ENCODE measurements at places on chromosomes 3 and 15.

DNA sequence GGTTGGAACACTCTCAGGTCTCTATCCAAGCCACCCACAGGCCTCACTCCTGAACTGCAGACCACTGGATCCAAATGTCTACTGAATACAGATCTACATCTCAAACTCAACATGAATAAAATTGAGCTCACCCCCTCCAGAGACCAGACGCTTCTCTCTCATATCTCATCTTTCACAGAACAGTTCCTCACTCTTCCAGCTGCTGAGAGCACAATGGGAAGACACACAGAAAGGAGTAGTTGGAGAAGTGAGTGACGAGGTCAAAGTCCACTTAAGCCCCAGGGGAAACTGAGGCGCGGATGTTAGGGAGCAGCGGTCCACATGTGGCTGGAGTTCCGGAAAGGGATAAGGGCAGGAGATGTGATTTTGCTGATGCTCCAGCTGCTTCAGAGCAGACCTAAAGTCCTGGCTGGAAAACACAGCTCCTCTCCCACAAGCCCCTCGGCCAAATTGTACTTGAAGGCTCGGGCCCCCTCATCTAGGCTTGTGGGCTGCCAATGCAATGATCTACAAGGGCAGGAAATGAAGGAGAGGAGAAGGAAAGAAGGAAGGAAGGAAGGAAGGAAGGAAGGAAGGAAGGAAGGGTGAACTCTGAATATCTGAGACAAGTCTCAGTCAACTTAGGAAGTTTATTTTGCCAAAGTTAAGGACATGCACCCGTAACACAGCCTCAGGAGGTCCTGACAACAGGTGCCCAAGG, 211.2 kb upstream of the TLE3 start:
- no peak for DNase-seq

DNA sequence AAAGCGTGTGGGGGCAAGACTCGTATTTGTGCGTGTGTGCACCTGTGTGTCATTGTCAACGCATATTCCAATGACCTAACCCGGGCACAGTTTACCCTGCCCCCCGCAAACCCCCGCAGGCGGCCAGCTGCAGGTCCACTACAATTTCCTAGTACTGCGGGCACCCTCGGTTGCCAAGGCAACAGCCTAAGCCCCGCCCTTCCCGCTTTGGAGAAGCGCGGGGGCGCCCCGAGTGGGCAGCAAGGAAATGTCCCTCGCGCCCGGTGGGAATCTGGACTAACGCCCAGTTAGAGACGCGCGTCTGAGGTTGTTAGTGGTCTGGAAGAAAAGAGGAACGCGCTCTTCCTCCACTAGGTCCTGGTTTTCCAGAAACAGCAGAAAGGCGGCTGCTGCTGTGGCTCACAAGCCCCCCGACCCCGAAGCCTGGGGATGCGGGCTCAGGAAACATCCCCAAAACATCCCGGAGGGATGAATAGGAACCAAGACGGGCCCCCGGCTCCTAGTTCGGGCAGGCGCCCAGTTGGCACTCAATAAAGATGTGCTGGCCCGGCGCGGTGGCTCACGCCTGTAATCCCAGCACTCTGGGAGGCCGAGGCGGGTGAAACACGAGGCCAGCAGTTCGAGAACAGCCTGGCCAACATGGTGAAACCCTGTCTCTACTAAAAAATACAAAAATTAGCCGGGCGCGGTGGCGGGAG, 1.1 kb downstream of the ABHD14A start:
- DNase-seq = peak; percentile 75

DNA sequence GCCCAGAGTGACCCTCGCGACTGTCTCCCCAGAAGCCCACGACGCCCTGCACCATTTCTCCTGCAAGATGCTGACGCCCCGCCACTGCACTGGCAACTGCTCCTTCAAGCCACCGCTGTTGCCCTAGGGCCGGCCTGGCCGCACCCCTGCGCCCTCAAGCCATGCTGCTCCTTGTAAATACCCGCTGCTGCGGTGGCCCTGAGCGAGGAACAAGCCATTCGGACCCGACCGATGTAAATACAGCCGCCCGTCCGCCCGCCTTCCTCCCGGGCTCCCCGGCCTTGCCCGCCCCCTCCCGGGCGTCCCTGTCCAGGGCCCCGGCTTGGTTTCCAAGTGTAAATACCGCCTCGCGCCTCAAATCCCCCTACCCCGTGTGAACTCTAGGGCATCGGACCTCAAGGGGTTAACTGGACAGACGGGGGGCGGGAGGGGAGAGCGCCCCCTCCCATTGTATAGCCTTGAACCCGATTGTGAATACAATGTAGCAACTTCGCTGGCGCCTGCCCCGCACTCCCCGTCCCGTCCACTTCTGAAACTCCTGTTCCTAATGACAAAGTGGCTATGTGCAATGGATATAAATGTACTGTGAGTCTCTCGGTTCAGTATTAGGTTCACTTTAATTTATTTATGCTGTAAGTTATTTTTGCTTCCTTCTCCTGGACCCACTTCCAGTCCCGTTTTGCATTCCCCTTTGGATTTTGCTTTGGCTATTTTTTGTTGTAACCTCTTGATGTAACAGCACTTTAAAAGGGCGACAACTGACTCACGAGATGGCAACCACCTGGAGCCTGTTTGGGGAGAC, 5.9 kb downstream of the RNU6-1 start:
- DNase-seq = no peak

- DNase-seq = no peak
Observed at GRCh38 chr3:116141724-116142123, 303.6 kb downstream of the LSAMP start.

All from occipital lobe (tissue), 3 donors.